ENCODE measurements at places on chromosomes 3 and 15.

DNA sequence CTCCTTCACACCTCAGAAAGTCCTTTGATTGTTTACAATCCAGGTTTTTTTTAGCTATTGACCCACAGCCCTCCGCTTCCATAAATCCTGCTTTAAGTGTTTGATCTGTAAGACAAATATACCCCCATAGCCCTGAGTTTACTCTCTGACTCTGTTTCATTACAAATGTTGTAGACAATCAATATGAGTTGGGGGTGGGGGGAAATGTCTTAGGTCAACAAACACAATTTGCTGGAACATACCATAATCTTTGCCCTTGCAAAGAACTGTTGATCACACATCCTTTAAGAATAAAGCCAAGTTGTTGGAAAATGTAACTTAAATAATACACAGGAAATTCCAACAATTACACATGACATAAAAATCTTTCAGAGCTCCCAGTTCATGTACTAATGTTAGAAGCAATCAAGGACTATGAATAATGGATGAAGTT lies 301.8 kb upstream of the SEMA6D start:
- peak; percentile 43 for DNase-seq

- no peak for DNase-seq
Observed at GRCh38 chr15:67070892-67071664, 5.7 kb downstream of the SMAD3 start.

GRCh38 chr15:89778861-89779260 lies 2.7 kb downstream of the MESP2 start:
- no peak for DNase-seq

- no peak for DNase-seq
Observed at GRCh38 chr3:99502871-99503270, 135.5 kb upstream of the COL8A1 start.

- DNase-seq, result no peak
Observed at GRCh38 chr3:133540896-133541674, 32.4 kb upstream of the CDV3 start.

DNA sequence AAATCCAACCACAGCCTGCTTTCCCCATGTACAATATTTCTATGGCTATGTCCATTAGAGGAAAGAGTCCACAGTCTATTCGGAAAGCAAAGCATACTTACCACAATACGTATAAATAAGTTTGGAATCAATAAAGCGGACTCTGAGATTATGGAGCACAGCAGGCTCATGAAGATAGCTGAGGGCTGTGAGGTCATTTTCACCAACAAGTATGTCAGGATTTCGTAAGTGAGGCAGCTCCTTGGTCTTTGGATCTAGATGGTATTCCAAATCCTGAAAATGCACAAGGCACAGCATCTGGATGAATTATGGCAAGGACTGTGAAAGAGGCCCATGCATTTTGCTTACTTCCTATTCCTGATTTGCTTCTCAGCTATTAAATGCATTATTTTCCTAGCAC lies 100.4 kb downstream of the MYO5A start:
- DNase-seq, result no peak

DNA sequence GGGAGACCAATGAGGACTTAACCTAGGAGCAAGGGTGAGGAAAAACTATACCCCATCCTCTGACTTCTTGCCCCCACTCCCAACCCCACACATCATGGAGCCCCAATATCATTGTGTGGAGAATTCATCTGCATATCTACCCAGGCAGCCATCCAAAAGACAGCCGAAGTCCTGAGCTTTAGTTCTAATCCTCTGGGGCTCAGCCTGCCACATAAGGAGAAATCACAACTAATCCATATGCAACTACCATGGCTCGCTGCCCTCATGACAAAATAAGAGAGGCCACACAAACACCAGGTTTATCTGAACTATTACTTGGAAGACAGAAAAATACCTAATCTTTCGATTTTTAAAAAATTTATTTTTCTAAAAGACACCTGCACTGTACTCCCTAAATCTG lies 17.7 kb downstream of the HEXA start:
- DNase-seq, result no peak

DNA sequence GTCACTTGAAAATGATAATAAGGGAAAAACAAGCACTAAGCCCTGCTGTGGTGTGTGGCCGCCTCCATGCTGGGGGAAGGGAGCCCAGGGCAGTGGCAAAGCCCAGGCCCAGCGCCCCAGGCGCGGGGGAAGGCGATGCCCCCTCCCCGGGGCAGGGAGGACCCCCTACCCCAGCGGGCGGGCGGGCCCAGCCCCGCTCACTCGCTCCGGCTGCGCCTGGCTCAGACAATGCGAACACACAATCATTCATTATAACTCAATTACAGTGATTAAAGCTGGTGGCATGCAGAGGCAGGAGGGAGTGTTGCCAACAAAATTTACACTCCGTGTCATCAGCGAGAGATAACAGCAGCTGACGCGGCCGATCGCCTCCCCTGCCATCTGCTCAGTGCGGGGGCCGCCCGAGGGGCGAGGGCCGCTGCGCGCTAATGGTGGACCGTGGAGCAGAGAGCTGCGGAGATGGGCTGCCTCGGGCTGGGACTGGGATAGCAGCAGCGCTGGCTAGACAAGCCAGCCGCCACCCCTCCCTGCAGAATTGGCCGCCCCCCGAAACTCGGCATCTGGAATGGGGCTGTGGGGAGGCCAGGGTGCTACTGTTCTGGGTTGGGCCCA lies 64.1 kb downstream of the TLE3 start:
- DNase-seq, result peak; percentile 92

GRCh38 chr3:30690199-30690598 lies 83.8 kb downstream of the TGFBR2 start:
- no peak for DNase-seq

DNA sequence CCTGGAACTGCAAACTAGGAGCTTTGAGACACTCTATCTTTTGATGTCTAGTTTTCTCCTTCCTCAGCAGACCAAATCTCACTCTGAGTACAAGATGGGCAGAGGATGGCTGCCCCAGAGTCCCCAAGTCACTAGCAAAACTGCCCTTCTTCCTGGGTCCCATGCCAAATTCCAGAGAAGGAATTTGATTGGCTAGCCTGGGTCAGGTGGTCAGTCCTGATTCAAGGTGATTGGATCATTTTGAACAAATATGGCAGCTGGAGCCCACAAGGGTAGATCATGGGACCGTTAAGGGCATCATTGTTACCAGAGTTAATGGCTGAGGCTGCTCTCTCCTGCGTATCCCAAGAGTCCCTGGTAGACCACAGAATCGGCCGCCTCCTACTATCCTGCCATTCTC lies 21.7 kb downstream of the SLC6A1 start:
- no peak for DNase-seq

- no peak for DNase-seq
Observed at GRCh38 chr3:48696156-48696555, 10.4 kb upstream of the NCKIPSD start.

DNA sequence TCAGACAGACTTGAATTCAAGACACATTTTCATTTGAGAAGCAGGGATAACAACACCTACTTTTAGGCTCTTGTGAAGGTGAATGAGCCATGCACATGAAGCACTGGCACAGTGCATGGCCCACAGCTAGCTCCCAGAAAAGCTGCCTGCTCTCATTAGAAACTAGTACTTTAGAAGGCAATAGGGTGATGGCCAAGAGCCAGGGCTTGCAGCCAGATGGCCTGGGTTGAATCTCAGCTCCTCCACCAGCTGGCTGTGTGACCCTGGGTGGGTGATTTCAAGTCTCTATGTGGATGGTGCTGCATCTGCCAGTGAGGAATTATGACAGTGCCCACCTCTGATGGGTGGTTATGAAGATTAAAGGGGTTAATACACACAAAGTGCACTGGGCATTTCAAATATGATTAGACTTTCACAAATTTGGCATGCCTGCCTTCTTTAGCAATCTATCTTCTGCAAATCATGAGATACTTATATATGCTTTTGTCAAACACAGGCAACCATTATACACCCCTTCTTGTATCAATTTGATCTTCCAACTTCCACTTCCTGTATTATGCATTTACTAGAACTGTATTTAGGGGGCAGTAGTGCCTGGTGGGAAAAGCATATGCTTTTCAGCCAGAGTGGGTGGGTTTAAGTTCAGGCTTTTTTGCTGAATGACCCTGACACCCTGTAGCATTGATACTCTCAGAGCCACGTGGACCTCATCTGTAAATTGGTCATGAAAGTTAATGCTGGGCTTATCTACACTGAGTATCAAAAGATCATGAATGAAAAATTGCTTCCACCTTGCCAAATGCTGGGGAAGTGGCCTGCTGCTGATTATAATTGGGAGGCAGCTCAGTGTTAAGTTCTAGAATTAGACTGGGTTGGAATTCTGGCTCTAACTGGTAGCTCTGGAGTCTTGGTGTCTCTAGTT lies 34.7 kb upstream of the RBP1 start:
- peak; percentile 38 for DNase-seq

DNA sequence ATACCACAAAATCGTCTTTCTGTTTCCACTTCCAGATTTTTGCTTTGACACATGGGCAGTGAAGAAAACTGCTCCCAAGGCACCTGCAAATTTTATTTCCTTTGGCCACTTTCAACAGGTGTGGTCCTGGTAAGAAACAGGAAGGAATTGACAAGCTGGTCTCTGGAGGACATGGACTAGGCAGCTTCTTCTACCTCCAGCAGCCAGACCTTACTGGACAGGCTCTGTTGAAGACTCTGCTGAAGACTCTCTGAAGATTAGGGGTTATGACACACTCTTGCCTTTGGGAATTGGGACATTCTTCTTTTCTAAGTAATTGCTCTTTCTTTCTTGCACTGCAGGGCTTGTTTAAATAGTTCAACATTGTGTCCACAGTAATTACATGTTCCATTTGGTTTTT lies 147.7 kb upstream of the DCBLD2 start:
- no peak for DNase-seq

- DNase-seq, result no peak
Observed at GRCh38 chr15:40790718-40791117, 16.2 kb upstream of the ZFYVE19 start.

DNA sequence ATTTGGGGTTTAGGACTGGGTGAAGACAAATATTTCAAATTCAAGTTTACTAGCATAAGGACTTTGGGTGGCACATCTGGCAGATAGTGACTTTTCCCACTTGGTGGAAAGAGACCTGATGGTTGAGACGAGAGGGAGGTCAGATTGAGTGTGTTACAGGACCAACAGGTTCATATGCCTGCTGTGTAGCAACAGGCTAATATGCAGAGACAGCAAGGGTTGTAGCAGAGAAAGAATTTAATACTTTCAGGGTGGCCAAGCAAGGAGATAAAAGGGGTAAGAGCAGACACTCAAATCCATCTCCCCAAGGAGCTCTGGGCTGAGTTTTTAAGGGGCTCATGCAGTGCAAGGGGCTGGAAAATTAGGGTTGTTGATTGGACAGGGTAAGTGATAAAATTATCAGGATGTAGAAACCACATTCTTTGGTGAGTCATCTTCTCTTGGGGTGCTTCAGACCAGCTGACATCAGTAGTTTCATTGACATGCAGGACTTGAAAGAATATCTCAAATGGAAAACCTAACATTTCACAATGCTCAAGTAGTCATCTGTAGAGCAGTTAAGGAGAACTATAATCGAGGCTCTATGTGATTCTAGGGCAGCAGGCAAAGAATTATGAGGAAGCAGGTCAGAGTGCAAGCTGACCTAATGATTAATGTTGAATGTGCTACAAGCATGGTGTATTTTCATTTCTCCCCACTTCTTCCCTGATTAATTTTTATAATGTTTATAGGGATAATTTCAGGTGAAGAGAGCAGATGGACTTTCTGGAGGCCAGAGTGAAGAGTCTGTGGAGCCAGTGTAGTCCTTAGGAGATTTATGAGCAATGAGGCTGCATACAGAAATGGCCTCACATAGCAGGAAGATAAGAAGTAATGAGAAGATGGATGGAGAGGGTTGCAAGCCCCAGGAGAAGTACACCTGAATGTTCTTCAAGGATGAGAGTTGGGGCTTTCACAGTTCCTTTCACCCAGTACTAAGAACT lies 13.7 kb downstream of the FOXB1 start:
- no peak for DNase-seq

DNA sequence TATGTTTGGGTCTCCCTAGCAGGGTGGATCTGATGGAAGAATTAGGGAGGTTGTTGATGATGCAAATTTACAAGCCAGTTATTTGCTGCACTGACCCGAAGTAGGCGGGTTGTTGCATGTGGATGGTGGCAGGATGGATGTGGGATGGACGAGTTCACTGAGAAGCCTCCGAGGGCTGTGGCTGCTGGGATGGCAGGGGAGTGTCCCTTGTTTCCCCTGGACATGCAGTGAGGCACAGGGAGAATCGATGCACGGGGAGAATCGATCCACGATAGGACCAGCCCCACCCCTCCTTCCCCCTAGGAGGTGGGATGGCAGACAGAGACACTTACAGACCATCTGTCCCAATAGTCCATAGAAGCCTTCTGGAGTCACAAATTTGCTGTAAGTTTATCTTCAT lies 31.0 kb upstream of the KLF13 start:
- no peak for DNase-seq

- DNase-seq, result no peak
Observed at GRCh38 chr15:68378595-68378994, 53.4 kb downstream of the ITGA11 start.

GRCh38 chr15:68795298-68795848 lies 25.3 kb downstream of the ANP32A start:
- DNase-seq, result peak; percentile 40

- DNase-seq, result no peak
Observed at GRCh38 chr3:119664370-119664769, 4.0 kb upstream of the POPDC2 start.

- DNase-seq, result no peak
Observed at GRCh38 chr15:44535523-44536301, 1.2 kb upstream of the EIF3J start.

DNA sequence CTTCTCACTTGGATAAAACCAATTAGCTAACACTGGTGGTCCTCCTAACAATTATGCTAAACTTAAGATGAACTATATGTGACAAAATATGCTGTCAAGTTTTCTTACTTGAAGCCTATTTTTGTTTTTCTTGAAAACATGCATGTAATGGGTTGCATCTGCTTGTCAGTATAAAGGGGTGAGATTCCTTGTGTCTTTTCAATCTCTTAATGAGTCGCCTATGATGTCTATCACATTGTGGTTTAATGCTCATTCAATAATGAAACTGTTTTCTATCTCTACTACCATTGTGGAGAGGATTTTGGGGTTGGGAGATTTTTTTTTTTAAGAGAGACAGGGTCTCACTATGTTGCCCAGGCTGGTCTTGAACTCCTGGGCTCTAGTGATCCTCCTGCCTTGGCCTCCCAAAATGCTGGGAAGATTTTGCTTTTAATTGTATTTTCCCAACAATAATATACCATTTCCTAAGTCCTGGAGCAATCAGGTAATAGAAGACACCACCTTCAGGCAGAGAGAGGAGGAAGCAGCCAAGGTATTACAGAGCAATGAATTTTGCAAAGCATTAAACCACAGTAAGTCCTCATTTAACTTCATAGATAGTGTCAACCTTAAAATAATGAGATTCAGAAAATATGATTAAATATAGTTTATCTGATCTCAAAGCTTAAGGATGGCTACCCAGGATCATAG lies 17.4 kb upstream of the TRMT10C start:
- DNase-seq, result no peak

- DNase-seq, result peak; percentile 70
Observed at GRCh38 chr15:82849556-82850512, 40.4 kb downstream of the WHAMM start.

GRCh38 chr15:100968050-100968966 lies 49.2 kb downstream of the LRRK1 start:
- DNase-seq, result no peak

All from NCI-H2081 (cell line).